ENCODE measurements at places on chromosomes 7 and 10.

DNA sequence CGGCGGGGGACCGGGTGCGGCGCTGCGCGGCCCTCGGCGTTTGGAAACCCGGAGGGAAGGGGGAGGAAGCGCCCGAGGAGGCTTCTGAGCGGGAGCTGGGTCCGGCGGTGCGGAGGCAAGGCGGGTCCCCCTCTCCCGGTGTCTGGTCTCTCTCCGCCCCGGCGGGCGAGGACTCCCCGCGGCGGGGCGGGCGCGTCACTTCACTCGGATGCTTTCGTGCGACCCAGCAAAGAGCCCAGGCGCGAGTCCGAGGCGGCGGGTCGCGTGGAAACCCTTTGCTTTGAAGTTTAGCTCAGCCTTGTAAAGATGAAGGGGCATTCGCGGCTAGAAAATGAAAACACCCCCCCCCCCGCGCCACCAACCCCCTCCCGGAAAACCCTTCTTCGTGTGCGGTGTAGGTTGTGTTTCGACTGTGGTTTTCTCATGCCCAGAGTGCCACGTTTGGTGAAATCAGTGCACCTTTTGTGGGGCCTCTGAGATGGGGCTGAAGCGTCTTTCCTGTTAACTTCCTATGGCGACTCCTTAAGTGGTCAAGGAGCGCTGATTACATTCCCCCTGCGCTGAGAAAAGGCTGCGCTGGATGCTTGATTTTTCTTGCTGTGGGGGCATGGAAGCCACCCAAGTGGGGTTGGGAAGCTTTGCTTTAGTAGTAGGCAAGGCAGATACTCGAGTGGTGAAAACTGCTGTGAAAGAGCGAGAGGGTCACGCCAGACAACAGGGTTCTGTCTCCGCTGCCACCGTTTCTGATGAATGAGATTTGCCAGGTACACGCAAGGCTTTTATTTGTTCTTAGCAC, 876 bp downstream of the GNAI1 start:
- DNase-seq, result peak; percentile 59

GRCh38 chr10:58827381-58827780, 314.7 kb downstream of the BICC1 start:
- DNase-seq, result no peak

GRCh38 chr7:157168571-157168970, 29.8 kb downstream of the UBE3C start:
- DNase-seq, result no peak

- no peak for DNase-seq
These were observed 26.3 kb downstream of the SND1 start for GRCh38 chr7:127678337-127678736.

DNA sequence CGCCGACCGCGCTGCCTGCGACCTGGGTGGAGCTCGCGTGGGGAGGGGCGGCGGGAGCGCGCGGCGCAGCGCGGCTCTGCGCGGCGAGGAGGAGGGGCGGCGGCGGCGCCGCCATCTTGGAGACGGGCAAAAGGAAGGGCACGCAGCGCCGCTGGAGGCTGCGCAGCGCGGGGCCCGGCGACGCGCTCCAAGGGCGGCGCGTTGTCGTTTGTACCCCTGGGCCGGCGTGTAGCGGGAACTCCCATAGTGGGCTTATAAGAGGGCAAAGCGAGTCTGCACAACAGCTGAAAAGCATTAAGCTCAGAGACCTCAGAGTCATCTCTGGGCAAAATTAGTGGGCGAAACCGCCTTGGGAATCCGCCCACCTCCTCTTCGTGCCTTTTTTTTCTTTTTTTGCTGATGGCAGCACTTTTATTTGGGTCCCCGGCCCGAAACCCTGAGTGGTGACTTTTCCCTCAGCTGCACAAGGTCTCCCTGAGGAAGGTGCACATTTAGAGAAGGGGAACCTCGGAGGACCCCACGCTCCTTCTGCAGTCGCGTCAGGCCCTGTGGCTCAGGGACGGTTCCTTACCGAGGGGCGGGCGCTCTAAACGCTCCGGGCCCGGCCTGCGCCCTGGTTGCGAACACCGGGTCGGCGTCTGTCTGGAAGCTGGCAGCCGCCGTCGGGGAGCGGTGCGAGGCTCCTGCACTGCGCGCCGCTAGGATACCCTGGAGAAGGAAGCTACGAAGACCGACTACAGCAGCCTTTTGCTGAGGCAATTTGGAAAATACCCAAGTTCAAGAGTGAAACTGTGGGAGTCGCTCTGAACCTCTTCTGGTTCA, 428 bp upstream of the MCMBP start:
- DNase-seq, result peak; percentile 89

DNA sequence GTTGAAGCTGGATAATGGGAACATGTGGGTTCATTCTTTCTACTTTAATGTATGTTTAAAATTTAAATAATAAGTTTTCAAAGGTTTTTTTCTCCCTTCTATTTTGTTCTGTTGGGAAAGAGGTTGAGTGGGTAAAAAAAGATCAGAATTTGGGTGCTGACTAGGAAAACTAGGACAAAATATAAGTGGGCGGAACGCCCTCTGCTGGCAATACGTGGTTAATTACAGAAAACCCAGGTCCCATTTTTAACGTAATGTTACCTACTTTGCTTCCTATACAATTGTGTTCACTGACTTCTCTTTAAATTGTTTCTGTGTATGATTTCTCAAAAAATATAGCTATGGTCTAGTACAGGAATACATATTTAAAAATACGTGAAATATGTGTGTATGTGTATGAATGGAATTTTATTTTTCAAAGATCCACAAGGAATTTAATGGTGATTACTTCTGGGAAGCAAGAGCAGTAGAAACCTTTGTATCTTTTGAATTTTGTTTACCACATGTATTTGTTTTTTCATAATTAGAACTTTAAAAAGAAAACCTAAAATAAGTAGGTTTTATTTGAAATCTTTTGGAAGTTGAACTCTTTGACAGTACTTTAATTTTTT, 8.7 kb downstream of the ECD start:
- peak; percentile 56 for DNase-seq

GRCh38 chr10:20457649-20458048, 439.5 kb downstream of the NEBL start:
- no peak for DNase-seq

DNA sequence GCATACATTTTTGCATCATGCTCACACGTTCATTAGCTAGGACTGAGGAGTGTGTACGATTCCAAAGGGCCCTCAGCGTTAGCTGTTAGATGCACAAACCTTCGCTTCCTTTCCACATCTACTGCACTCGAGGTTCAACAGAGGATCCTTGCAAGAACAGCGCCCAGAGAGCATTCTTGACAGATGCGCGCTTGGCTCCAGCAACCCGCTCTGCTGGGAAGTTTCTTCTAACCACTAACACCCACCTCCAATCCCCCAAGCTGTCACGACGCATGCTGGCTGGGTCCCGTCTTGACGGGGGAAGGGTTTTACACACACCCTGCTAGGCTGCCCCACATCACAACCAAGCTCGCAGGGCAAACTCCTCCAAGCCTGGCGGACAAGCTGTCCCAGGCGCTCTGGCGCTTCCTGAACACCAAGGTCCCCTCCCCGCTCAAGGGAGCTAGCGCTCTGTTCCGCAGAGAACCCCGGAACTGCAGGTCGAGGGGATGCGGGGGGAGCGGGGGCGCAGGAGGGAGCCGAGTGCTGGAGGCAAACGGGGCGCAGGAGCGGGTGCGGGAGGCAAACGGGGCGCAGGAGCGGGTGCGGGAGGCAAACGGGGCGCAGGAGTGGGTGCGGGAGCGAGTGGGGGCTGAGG, 653 bp upstream of the ADRB1 start:
- peak; percentile 79 for DNase-seq

DNA sequence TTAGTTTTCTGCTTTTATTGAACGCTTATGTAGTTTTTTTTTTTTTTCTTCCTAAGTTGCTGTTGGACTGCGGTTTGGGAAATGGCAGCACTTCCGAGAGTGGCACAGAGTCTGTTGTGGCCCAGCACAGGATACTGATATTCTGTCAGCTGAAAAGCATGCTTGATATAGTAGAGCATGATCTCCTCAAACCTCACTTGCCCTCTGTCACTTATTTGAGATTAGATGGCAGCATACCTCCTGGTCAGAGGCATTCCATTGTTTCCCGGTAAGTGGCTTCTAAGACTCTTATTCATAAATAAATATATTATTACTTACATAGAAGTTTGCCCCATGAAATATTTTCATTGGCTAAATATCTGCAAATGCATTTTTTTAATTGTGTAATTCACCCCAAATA, 101.1 kb downstream of the BTAF1 start:
- no peak for DNase-seq

DNA sequence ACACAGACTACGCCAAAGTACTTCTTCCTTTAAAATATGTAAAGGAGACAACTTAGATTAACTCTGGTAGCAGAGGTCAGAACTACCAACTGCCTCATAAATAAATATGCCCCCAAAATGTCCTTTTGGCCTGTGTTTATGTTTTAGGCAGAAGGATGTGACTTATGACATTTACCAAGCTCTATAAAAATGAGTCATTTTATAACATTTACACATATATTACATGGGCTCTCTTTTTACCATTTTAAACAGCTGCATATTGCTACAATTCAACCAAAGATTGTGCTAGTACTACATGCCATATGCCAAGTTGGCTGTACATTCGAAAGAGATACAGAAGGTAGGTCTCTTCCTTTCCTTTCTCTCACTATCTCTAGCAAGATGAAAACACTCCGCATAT, 12.4 kb downstream of the ABLIM1 start:
- no peak for DNase-seq

- DNase-seq, result no peak
These were observed 252.3 kb downstream of the PRPF18 start for GRCh38 chr10:13839030-13839429.

- DNase-seq, result no peak
These were observed 27.7 kb upstream of the TAX1BP1 start for GRCh38 chr7:27712217-27712616.
